ENCODE measurements at places on chromosomes 7 and 10.
A peak's percentile ranks its signal among the peaks of the same experiment; 100 is the strongest.

DNA sequence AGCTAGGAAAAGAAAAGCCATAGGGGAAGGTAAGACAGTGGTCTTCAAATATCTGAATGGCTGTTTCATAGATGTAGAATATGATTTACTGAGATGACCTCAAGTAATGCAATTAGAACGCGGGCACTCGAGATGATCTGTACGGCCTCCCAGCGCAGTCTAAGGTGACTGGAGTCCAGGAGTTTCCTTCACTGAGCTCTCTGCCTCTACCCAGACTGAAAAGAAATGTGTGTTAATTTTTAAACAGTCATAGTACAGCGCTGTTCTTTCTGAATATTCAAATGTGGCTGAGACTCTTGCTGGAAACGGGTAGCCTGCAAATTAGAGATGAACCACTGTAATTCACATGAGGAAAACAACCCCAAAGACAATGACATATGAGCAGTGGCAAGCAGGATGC, 562.4 kb upstream of the AUTS2 start:
- no peak for DNase-seq

DNA sequence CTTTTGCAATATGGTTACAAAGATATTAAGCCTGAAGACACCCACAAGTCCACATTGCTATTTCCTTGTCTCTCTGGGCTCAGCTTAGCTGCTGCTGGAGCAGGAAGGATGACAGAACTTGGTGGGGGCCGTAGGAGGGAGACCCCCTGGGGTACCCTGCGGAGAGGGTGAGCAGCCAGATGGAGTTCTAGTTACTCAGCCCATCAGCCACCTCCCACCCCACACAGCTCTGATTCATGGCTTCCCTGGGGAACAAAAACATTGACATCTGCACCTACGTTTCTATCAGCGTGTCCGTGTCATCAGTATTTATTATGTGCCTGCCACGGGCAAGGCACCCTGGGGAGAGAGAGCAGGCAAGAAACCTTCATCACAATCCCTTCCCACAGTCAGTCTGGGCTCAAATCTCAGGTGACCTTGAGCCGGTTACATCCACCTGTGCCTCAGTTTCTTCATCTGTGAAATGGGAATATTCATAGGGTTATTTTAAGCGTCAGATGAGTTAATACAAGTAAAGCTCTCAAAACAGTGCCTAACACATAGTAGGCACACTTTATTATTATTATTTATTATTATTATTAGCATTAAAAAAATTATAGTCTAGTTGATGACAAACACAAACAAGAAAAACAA, 131.5 kb downstream of the C10orf105 start:
- no peak for DNase-seq

DNA sequence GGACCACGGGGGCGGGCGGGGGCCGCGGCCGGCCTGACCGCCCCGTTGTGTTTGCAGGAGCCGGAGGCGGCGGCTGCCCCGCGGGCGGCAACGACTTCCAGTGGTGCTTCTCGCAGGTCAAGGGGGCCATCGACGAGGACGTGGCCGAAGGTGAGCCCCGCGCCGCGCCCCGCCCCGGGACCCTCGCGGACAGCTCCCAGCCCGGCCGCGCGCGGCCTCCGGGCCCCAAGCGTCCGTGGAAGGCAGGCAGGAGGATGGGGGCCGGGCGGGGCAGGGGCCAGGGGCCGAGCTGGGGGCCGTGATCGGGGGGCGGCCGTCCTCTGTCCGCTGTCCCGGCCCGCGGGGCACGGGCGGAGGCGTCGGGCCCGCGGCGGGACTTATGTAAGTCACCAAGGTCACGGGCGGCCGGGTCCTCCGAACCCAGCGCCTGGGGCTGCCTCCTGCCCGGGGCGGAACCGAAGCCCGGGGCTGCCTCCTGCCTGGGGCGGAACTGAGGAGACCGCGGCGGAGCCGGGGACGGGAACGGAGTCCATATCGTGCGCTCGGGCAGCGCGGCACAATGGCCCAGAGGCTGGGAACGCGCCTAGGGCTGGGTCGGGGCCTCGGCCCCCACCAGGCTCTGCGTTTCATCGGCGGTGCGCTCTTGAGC, 497 bp downstream of the PPP2R2D start:
- DNase-seq: no peak

GRCh38 chr10:117865945-117866344, 180.8 kb downstream of the RAB11FIP2 start:
- DNase-seq: no peak

DNA sequence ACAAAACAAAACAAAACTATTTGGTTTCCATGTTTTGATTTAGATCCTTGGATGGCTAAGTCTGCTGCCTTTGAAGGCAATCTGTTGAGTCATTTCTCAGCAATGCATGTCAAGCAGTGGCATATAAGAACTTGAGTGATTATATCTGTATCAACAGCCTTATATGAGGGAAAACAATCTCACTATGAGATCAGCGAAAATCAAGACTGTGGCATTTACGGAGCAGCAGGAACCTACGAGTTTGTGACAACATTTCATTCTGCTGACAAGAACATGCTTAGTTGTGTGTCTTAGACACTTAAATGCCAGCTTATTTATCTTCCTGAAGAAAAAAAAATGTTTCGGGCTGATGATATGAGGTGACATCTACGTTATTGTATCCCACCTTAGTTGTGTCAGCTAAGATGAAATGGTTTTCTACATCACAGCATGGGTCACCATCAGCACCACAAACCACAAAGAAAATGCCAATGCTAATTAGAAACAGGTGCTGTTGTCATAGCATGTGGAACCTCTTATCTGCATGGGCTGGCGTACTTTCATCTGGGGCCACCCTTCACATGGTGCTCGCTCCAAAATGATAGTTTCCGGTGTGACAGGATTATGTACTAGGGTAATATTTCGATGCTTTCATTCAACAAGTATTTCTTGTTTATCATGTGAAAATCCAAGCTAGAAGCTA, 1085.5 kb downstream of the SORCS1 start:
- no peak for DNase-seq

- no peak for DNase-seq
These were observed 1.2 kb upstream of the GDI2 start for GRCh38 chr10:5814110-5815107.

GRCh38 chr10:77922566-77923179, 3.9 kb downstream of the DLG5 start:
- DNase-seq: no peak

- no peak for DNase-seq
These were observed 8.7 kb upstream of the MYL7 start for GRCh38 chr7:44149571-44150465.

- DNase-seq: peak; percentile 55
These were observed 844 bp downstream of the FBXW4 start for GRCh38 chr10:101693978-101694673.

DNA sequence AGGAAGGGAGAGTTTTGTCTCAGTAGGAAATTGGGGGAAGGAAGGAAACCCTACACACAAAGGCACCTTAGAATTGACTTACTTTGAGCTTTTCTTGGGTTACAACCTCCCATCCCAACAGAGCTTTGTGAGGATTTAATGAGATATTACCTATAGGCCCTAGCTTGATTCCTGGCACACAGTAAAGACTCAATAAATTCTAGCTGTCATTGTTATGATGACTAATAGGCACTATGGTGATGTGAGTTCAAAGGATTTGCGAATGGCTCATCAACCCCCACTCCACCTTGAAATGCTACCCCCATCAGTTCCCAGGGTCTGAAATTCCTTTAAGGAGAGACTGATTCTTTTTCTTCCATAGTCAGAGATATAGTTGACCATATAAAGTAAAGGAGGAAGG, 67.9 kb upstream of the SMNDC1 start:
- DNase-seq: no peak

DNA sequence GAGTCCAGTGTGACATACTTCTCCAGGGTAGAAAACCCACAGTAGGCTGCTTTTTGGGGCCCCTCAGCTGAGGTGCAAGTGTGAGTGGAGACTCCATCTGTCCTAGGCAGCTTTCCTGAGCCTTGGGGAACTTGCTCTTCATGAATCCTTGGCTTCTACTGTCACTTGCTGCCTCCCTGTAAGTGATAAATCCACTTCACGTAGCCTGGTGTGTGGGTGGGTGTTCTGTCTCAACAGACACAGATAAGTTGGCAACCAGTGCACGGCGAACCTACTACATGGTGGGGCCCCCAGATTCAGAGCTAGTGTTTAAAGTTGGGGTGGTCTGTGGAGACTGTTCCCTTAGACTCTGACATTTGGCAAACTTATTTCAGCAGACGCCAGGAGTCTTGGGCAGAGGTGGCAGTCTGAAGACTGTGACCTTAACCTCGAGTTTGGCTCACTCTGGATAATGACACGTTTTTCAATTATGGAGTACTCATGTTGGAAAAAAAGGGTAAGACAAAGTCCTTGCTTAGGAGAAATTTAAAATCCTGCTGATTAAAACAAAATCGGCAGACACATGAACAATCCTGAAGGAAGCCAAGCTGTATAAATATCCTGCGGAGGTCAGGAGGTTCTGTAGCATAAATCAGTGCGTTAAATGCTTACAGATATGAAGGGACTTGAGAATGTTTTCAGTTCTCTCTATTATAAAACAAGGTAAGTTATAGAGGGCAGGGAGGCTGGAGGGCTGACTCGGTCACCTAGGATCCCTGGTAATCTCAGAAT, 376.9 kb downstream of the PHTF2 start:
- DNase-seq: peak; percentile 24

DNA sequence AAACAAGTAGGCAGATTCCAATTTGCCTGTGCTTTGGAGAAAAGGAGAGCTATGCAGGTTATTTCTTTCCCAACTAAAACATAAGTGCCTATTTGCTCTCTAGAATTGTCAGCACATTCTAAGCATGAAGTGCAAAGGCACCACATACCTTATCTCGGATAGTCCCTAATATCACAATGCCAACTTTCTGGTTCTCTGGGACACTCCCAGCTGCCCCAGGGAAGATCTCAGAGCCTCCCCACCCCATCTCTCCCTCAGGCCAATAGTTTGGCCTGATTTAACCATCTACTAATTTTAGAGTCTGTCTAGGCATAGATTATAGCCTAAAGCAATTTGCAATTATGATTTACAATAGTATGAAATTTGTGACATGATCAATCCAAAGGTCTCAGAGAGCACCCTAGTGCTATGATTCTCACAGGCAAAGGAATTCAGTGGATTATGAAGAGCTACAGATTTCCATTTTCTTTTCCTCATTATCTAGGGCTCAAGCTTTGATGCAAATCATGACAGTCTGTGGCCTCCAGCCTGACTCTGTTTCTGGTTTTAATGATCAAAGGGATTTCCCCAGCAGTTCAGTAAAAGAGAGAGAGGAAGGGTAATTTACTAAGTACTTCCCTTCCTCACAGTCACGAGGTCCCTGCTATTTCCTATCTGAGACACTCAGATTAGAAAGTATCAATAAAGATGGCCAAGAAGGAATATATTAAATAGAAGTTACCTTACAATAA, 29.0 kb upstream of the IL6 start:
- DNase-seq: no peak

DNA sequence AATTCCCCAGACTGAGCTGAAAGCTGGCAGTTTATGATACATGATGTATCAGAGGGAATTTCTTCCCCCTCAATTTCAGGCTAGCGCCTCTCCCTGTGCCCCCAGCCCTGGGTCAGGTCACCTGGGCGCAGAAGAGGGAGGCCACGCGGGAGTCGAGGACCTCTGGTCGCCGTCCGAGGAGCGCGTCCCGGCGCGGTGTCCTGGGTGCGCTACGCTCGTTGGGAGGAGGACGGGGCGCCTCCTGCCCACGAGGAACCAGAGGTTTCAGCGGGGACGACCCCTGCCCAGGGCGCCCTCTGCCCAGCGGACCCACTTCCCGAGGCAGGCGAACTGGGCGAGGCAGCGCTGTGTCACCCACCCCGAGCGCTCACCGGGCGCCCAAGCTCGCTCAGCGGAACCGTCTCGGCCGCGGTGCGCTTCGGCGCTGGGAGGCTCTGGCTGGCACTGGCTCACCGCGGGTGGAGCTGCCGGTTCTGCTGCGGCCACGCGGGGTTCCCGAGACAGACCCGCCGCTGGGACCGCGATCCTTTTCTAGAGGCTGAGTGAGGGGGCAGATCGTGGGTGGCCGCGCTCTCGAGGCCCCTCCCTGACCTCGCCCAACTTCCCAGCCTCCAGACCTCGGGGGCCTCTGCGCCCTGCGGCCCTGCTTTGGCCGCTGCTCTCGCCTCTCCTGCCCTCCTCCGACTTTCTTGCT, at the start of gene FAM237B:
Gene FAM237B (minus strand): TSS at position 504 of the 694 bp plus-strand sequence. CDS start 1,556 bp downstream, outside the sequence.
- DNase-seq: peak; percentile 4

GRCh38 chr7:134618756-134619530, 27.7 kb upstream of the BPGM start:
- no peak for DNase-seq

DNA sequence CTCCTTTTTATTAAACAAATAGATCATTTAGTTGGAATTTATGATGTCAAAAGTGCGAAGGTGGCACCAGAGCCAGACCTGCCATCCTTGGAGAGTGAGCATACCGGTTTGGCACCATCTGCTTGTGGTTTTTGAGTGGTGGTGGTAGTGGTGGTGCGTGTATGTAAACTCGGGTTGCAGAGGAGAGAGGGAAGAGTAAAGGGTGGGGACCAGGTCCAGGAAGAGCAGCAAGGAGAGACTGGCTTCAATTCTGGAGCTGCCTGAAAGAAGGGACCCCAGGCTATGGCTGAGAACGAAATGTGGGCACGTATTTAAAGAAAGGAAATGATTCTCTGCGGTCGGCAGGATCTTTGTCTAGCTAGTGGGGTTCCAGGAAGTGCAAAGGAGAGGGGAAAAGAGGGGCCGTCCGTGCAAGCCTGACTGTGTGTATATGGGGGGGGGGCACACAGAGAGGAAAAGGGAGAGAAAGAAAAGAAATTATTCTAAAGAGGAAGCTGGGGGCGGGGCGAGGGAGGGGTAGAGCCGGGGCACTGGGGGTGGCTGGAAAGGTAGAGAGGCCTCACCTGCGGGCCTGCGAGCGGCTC, 448 bp upstream of the GOLGA7B start:
- DNase-seq: no peak

GRCh38 chr10:16870331-16870730, 53.1 kb upstream of the RSU1 start:
- no peak for DNase-seq

DNA sequence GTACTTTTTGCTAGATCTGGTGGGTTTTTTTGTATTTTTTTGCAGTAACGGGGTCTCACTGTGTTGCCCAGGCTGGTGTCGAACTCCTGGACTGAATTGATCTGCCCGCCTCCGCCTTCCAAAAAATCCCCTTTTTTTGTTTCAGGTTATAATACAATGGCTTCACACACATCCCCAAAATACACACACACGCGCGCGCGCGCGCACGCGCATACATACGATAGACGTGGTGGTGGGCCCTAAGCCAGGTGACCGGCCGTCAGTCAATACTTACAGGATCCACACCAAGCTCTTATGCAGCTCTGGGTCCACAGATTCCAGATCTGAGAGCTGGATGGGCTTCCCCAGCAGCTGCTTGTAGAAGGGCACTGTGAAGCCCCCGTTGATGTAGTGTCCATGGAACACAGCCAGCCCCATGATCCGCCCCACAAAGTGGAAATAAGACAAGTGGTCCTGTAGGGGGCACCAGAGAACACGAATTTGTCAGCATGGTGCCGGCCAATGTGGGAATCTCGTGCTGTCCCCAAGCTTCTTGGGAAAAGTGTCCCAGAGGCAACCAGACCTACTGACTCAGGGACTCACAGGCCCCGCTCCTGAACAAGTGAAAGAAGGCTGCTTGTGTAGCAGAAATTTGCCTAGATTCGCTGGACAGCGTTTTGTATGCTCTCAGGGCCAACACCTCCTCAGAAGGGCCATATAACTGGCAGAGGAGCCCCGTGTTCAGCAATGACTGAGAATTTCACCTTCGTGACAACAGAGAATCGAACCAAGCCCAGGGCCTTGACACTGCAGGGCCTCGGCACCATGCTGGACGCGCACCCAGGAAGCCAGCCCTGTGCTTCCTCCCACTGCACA, 103.6 kb downstream of the SMURF1 start:
- DNase-seq: peak; percentile 80

Measured in renal cortex interstitium (tissue), 15 donors.